ENCODE measurements at places on chromosomes 6 and 20. TPM values are rescaled to one million over a fixed set of nuclear protein-coding genes. Genes with fewer than 3 reads are reported as not detected.

Gene MCHR2
- not detected for polyA plus RNA-seq

Gene PERP
- 21.2 TPM for polyA plus RNA-seq

Gene IMPG1
- polyA plus RNA-seq: not detected

Gene GNMT
- polyA plus RNA-seq: 0.36 TPM

Gene HEBP2
- polyA plus RNA-seq: 14.9 TPM

Gene MOXD1
- polyA plus RNA-seq: 16.5 TPM

Gene FAM83D
- 26.4 TPM for polyA plus RNA-seq

Gene TRIM31
- polyA plus RNA-seq: not detected

Gene WFDC5
- not detected for polyA plus RNA-seq

Gene FILIP1
- 0.03 TPM for polyA plus RNA-seq

Gene ULBP3
- polyA plus RNA-seq: 11.1 TPM

Gene TUBB2B
- 19.0 TPM for polyA plus RNA-seq

Gene SLC17A2
- not detected for polyA plus RNA-seq

Gene FOXF2
- polyA plus RNA-seq: 16.3 TPM

Gene GTSF1L
- not detected for polyA plus RNA-seq

Gene FGD2
- not detected for polyA plus RNA-seq

Gene GRIK2
- polyA plus RNA-seq: 8.2 TPM

Gene ADGB
- polyA plus RNA-seq: not detected

Gene ABHD16B
- 0.05 TPM for polyA plus RNA-seq

Gene GCM1
- not detected for polyA plus RNA-seq

Gene SMIM8
- polyA plus RNA-seq: 2.7 TPM

Gene ZC2HC1B
- not detected for polyA plus RNA-seq

Gene CST4
- polyA plus RNA-seq: not detected

Gene ZSCAN9
- polyA plus RNA-seq: 13.7 TPM

Gene SLC18B1
- 1.7 TPM for polyA plus RNA-seq

Gene RIPPLY2
- polyA plus RNA-seq: not detected

Gene BMP2
- 0.29 TPM for polyA plus RNA-seq

Gene DDR1
- polyA plus RNA-seq: 17.8 TPM

Gene LAMA2
- 8.9 TPM for polyA plus RNA-seq

Gene TSPO2
- polyA plus RNA-seq: not detected

Gene GSTA4
- polyA plus RNA-seq: 35.6 TPM

Gene OR12D3
- not detected for polyA plus RNA-seq

Gene ENPP5
- not detected for polyA plus RNA-seq

Gene SLC4A11
- 0.95 TPM for polyA plus RNA-seq

Gene LHFPL5
- polyA plus RNA-seq: not detected

Gene MEI4
- polyA plus RNA-seq: not detected

Gene GSTA3
- polyA plus RNA-seq: not detected

Gene B4GALT5
- polyA plus RNA-seq: 18.4 TPM

Gene PRSS35
- 5.6 TPM for polyA plus RNA-seq

Gene CD83
- polyA plus RNA-seq: 2.0 TPM

Gene OOEP
- polyA plus RNA-seq: not detected

Gene FBXL4
- 7.8 TPM for polyA plus RNA-seq

Gene NCR2
- polyA plus RNA-seq: not detected

Gene PTPRT
- polyA plus RNA-seq: not detected

Gene WASF1
- polyA plus RNA-seq: 15.6 TPM

Gene EFCAB8
- polyA plus RNA-seq: not detected

Data from IMR-90 (cell line).